ENCODE measurements at places on chromosomes 1 and 21.
A peak's percentile ranks its signal among the peaks of the same experiment; 100 is the strongest.

DNA sequence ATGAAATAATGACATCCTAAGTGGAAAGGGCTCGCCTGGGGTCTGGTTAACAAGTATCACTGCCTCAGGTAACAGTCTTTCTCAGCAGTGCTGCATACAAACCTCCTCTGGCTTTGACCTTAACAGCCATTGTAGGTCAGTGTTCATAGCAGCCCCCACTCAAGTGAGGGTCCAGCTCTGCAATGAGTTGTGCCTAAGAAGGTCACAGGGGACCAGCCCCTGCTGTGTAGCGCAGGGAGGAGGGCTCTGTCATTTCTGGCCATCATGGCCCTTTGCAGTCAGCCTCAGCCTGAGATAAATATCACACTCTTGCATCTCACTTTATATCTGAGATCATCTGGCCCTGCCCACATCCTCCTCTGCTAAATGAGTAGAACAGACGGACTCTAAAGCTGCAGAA, 18.1 kb upstream of the MYSM1 start:
- no peaks in the 10 kb centered on the region for H3K36me3 ChIP-seq
- no peak overlapping the region for H3K27ac ChIP-seq
- DNase-seq: no peak
- H3K27me3 ChIP-seq: no peaks in the 10 kb centered on the region
- no peak overlapping the region for H3K4me3 ChIP-seq
- peaks cover 3% of the 10 kb centered on the region for H3K4me1 ChIP-seq

GRCh38 chr1:44591381-44591780, 82.9 kb downstream of the TMEM53 start:
- H3K4me3 ChIP-seq: no peak overlapping the region
- DNase-seq: no peak
- H3K4me1 ChIP-seq: no peaks in the 10 kb centered on the region
- H3K27me3 ChIP-seq: no peaks in the 10 kb centered on the region
- no peak overlapping the region for H3K27ac ChIP-seq

DNA sequence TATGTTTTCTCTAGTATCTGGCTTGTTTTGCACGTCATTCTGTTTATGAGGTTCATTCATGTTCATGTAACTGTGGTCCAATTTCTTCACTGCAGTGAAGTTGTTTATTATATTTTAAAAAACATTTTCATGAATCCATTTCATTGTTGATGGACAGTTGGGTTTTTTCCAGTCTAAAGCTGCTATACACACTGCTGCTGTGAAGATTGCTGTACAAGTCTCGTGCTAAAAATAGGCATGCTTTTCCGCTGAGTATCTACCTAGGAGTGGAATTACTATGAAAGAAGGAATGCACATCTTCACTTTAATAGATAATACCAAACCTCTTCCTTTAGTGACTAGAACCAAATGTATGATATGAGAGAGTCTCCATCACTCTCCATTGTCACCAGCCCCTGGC, 49.0 kb upstream of the ETS2 start:
- no peaks in the 10 kb centered on the region for H3K27me3 ChIP-seq
- no peaks in the 10 kb centered on the region for H3K36me3 ChIP-seq
- H3K4me3 ChIP-seq: no peak overlapping the region
- no peak for DNase-seq

GRCh38 chr1:109618661-109619575, 498 bp downstream of the GNAT2 start:
- no peak for DNase-seq
- H3K4me1 ChIP-seq: peaks cover 36% of the 10 kb centered on the region
- no peaks in the 10 kb centered on the region for H3K27me3 ChIP-seq
- peak overlapping the region; percentile 93 for H3K27ac ChIP-seq
- peak overlapping the region; percentile 88 for H3K4me3 ChIP-seq
